Activated CD4-positive, alpha-beta memory T cell treated with anti-CD3 and anti-CD28 coated beads, Interleukin-2, amount 10 ng/mL, durations not matched to agents 7 days and 5 days (primary cell): ENCODE measurements at places on chromosomes 5 and 9. TPM values are rescaled to one million over a fixed set of nuclear protein-coding genes. Genes with fewer than 3 reads are reported as not detected.

The PGM5 gene
- total RNA-seq, result not detected

The HK3 gene
- total RNA-seq, result not detected

The PTPRD gene
- total RNA-seq, result not detected

The SPEF2 gene
- total RNA-seq, result 10.8 TPM

The JAKMIP2 gene
- 1.9 TPM for total RNA-seq

- H3K4me1 ChIP-seq, result no peaks in the 10 kb centered on the region
- H3K27ac ChIP-seq, result no peak overlapping the region
- H3K27me3 ChIP-seq, result no peaks in the 10 kb centered on the region
- DNase-seq, result no peak
Observed at GRCh38 chr5:178368274-178368673, 135.7 kb upstream of the PHYKPL start.

GRCh38 chr9:20948703-20949102 lies 82.7 kb downstream of the HACD4 start:
- no peaks in the 10 kb centered on the region for H3K27me3 ChIP-seq
- no peak overlapping the region for H3K27ac ChIP-seq
- no peaks in the 10 kb centered on the region for H3K4me1 ChIP-seq
- no peak for DNase-seq

- H3K27ac ChIP-seq, result no peak overlapping the region
- no peaks in the 10 kb centered on the region for H3K36me3 ChIP-seq
- no peak overlapping the region for H3K4me3 ChIP-seq
- DNase-seq, result no peak
- H3K27me3 ChIP-seq, result no peaks in the 10 kb centered on the region
- no peaks in the 10 kb centered on the region for H3K4me1 ChIP-seq
Observed at GRCh38 chr5:28714907-28715698, 1676.7 kb upstream of the CDH9 start.

DNA sequence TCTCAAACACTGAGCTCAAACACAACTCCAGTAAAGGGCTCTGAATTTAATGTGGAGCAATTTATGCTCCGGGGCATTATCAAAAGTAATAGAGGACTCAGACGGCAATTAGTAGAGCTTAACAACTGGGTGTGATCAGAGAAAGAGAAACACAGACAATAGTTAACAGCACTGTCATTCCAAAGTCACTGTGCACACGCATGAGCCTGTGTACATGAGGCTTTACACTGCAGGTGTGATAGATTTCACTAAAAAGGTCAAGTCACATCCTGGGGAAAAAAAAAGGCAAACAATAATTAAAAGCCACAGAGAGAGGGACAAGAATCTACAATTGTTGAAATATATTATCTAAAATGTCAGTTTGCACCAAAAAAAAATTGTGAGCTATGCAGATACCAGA lies 956.5 kb downstream of the CDH18 start:
- no peaks in the 10 kb centered on the region for H3K4me1 ChIP-seq
- no peak overlapping the region for H3K27ac ChIP-seq
- DNase-seq, result no peak
- no peak overlapping the region for H3K4me3 ChIP-seq
- no peaks in the 10 kb centered on the region for H3K36me3 ChIP-seq
- no peaks in the 10 kb centered on the region for H3K27me3 ChIP-seq

DNA sequence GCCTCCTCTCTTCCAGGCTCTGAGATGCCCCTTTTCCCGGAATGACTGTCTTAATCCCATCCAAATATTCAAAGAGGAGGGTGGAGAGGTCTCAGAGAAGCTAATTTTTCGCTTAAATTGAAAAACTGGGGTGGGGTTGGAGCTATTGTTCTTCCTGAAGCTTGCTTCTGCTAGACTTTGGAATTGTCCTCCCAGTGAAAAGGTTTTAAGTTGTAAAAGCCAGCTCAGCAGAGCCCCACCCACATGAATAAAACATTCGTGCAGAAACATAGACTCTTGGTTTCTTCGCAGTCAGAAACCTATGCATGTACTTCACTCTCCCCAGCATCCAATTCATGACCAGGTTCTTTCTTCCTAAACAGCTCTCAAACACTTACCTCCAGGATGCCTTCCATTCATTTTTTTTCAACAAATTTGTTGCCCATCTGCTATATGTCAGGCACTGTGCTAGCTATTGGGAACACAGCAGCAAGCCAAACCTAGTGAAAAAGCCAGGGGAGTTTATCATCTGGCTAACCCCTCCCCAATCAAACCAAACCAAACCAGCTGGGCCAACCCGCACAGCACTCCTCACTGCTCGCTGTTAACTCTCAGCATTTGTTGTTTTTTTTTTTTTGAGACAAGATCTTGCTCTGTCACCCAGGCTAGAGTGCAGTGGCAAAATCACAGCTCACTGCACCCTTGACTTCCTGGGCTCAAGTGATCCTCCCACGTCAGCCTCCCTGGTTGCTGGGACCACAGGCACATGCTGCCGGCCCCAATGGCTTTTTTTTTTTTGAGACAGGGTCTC lies 37.9 kb upstream of the OCLN start:
- no peak for DNase-seq
- H3K4me1 ChIP-seq, result no peaks in the 10 kb centered on the region
- no peak overlapping the region for H3K4me3 ChIP-seq
- no peak overlapping the region for H3K27ac ChIP-seq
- no peaks in the 10 kb centered on the region for H3K36me3 ChIP-seq
